ENCODE measurements at places on chromosomes 16 and 17.

DNA sequence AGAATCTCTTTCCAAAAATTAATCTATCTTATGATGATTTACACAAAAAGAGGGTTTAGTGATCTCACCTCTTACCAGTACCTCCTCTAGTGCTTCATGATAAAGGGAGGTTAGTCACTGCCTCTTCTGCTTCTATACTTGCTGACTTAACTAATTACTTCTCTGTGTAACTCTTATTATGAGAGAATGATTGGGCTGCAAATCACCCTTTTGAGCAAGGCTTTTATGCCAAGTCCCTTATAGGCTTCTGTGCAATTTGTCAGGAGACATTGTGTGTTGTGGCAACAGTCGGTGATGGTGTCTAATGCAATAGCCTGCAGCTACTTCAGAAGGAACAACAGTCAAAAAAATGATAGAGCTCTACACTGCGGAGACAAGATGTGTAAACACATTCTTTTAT, 1568.1 kb upstream of the GOT2 start:
- no peak for DNase-seq

- no peak for DNase-seq
Measured at GRCh38 chr16:67229906-67230808, 3.2 kb downstream of the TMEM208 start.

- no peak for DNase-seq
Measured at GRCh38 chr17:31580706-31581490, 189.4 kb downstream of the RAB11FIP4 start.

GRCh38 chr16:23395732-23396131, 57.3 kb downstream of the COG7 start:
- no peak for DNase-seq

GRCh38 chr16:30429418-30429677, 482 bp downstream of the DCTPP1 start:
- DNase-seq = no peak

DNA sequence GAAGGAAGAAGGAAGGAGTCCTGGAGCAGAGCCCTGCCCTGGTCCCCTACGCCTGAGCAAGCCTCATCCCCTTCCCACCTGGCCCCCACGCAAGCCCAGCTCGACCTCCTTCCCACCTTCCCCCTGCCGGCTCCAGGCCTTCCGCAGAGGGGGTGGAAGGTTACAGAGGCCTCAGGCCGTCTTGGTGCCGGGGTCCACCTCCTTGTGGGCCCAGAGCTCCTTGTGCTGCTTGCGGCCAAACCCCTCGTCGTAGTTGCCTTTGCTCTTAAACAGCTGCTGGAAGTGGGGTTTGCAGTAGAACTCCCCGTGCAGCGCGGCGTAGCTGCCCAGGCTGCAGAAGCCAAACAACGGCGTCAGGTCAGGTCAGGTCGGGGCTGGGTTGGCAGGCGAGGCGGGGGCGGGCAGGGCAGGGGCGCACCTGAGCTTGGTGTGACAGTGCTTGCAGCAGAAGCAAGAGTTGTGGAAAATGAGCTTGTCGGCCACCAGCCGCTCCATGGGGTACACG, 1.5 kb downstream of the LIMD2 start:
- DNase-seq = no peak

DNA sequence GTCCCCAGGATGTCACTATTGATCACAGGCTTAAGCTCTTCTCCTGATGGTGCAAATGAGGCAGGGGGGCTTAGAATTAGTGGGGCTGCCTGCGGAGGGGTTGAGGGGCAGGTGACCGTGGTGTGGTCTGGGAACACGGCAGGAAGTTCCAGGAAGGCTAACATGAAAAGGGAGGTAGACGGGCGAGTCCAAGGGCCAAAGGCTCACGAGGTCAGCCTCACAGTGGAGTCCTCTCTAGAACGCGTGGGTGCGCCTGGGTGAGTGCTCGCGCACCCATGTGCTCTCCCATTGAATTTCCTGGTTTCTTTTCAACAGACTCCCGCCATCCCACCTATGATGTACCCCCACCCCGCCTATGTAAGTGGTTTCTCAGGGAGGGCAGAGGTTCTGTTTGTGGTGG, 15.2 kb downstream of the LGALS9 start:
- no peak for DNase-seq

GRCh38 chr16:80161799-80162739, 378.7 kb upstream of the DYNLRB2 start:
- DNase-seq = no peak

DNA sequence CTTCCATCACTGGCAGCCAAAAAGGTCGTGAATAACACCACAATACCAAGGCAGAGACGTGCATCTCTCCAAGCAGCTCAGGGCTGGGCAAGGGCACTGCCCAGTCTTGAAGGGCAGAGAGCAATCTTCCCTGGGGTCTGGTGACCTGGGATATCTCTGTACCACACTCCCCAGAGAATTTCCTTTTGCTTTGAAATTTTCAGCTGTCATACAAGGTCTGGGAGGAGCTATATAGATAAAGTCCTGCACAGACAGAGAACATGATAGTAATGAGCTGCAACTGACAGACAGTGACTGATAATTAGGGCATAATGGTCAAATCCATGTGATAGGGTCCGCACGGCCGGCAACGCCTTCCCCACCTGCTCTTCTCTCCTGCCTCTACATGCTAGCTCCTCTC, 68.2 kb downstream of the DYNLRB2 start:
- DNase-seq = no peak
